Hypothalamus (tissue), 51 donors: ENCODE measurements at places on chromosomes 2 and 18.

DNA sequence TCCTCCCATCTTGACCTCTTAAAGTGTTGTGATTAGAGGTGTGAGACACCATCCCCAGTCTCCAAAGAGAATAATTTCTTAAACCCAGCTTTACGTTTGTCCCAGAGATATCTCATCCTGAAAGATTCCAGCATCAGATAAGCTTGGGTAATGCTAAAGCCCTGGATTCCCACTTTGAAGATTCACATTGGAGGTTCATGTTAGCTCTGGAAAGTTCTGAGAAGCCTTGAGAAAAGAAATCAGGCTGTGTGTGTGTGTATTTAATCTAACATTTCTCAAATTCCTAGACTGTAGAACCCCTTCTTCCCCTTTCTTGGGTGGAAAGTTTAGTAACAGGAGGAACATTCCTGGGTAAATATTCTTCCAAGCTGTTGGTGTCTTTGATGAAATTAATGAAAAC, 18.0 kb downstream of the ZNF532 start:
- no peak for DNase-seq

- no peak for DNase-seq
Measured at GRCh38 chr2:120919771-120920453, 184.2 kb downstream of the GLI2 start.

GRCh38 chr18:42509750-42510415, 554.8 kb downstream of the PIK3C3 start:
- DNase-seq: no peak

GRCh38 chr2:15769676-15770547, 170.4 kb upstream of the MYCN start:
- DNase-seq: no peak
